ENCODE measurements at places on chromosomes 11 and 22.

GRCh38 chr11:129282634-129283033 is 90.5 kb upstream of the ARHGAP32 start:
- DNase-seq: no peak

- no peak for DNase-seq
Measured at GRCh38 chr11:80103142-80103859, 662.5 kb upstream of the TENM4 start.

GRCh38 chr22:46753360-46753759 is 9.1 kb upstream of the TBC1D22A start:
- no peak for DNase-seq

DNA sequence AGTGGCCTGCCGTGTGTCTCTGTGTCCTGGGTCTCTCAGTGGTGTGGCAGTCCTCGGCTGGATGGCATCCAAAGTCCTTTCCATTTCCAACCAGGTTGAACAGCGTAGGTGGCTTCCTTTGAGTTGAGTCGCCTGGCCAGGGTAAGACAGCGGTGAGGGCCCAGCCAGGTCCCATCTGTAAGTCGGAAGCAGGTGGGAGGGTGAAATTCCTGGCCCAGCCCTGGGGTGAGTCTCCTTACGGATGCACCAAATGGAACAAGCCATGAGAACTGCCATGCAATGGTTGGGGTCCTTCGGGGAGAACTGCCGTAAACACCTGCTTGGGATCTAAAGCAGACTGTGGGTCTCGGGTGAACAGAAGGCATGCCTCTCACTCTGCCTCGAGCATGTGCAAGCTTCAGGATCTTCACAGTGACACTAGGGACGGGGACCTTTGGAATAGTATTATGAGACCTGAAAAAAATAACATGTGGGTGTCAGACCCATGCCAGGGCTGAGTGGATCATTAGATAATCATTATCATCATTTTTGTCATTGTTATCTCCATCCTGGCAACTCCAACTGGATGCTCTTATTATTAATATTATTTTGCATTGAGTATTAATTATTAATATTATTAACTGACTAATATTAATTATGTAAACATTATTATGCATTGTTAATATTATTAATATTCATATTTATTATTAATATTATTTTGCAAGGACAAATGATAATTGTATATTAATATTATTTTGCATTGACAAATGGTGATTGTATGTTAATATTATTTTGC is 57.7 kb upstream of the LINC01488 start:
- no peak for DNase-seq

GRCh38 chr11:122642971-122643370 is 12.6 kb upstream of the UBASH3B start:
- DNase-seq: no peak

DNA sequence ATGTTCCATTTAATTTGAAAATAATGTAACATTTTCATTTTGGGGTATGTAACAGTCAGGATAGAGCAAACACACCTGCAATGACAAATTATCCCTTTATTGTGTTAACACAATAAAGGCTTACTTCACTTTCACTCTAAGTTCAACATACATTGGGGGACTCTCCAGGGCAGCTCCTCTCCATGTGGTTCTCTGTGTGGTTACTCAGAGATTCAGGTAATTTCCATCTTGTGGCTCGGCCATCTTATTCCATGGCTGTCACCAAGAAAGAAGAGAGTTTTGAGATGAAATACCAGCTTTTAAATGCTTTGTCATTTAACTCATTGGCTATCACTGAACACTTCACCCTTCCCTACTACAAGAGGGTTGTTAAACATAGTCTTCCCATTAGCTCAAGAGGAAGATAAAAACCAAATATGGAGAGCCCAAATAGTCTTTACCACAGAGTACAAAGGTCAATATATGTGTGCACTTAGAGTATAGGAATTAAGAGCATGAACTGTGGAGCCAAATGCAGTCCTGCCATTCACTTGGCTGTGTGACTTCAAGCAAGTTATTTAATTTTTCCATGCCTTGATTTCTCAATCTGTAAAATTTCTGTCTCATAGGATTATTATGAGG is 10.6 kb upstream of the TPH1 start:
- DNase-seq: no peak

DNA sequence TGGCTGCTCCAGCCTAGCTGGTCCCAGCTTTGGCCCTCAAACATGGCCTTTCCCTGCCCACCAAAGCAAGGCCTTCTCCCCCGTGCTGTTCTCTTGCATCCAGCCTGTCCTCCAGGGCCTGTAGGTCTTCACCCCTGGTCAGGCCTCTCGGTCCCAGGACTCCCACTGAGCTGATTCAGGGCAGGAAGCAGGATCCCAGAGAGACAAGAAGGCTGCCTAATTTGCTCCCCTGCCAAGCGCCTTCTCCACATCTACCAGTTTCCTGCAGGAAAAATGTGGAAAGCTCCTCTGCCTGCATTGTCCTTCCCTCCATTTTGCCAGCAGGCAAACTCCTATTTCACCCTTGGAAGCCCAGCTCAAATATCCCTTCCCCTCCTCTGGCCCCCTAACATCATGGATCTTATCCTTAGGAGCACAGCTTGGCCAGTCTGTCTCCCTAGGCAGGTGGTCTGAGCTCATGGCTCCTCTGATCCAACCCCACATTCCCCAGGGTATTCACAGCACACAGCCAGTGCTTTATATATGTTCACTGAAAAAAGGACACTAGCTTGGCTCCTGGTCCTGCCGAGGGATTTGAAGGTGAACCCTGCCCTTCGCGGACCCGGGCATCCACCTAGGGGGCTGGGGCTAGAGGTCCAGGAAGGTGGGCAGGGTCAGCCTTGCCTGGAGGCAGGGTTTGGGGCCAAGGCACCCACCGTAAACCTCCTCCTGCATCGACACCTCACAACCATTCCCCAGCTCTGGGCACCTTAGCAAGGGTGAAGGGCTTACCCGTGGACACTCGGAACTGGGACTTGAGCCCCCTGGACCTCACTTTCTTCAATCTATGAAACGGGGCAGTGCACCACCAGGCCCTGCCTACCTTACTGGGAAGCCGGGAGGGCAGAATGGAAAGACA is 968 bp downstream of the RHBDD3 start:
- no peak for DNase-seq

- no peak for DNase-seq
Measured at GRCh38 chr22:17976121-17976520, 48.2 kb downstream of the MICAL3 start.

DNA sequence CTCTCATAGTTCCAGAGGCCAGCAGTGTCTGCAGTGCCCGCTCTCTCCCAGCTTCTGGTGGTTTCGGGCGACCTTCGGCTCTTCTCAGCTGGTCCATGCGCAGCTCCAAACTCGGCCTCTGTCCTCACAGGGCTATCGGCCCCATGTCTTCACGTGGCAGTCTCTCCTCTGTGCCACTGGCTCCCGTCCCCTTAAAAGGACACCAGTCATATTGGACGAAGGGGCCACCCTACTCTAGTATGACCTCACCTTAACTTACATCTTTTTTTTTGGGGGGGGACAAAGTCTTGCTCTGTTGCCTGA is 13.8 kb downstream of the LTO1 start:
- no peak for DNase-seq

- DNase-seq: no peak
Measured at GRCh38 chr11:93829598-93829997, 20.8 kb downstream of the VSTM5 start.

Measured in stimulated activated naive CD4-positive, alpha-beta T cell treated with Interleukin-2 at 50 U/mL for 16 hours (primary cell).